ENCODE measurements at places on chromosomes 1 and 21.

- DNase-seq, result no peak
Observed at GRCh38 chr1:109252893-109253802, 3.8 kb downstream of the CELSR2 start.

- DNase-seq, result no peak
Observed at GRCh38 chr21:26138615-26139257, 31.8 kb downstream of the APP start.

- DNase-seq, result no peak
Observed at GRCh38 chr1:147924813-147925212, 3.4 kb upstream of the GPR89B start.

- DNase-seq, result no peak
Observed at GRCh38 chr1:114669562-114670082, at the start of gene DENND2C. TSS of gene DENND2C (minus strand) at chr1:114670049. CDS start at chr1:114625984, 44,065 bp downstream.

- no peak for DNase-seq
Observed at GRCh38 chr1:201399352-201400126, 415 bp upstream of the LAD1 start.

DNA sequence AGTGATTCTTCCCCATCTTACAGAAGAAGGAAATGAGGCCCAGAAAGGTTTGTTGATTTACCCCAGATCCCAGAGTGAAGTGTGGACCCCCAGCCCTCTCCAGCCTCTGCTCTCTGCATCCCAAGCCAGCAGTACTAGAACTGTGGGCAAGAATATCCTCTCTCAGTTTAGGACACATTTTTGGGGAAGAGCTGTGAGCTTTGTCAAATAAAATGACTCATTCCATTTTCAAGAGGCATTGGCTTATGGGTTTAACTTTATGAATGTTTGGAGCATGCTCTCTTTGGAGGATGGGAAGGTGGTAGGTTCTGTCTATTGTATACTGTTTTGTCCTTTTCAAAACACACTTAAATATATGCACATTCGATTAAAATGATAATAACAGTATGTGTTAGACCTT lies 70.6 kb upstream of the CNTN2 start:
- DNase-seq, result no peak

GRCh38 chr1:76012341-76013205 lies 62.0 kb upstream of the ST6GALNAC3 start:
- no peak for DNase-seq

DNA sequence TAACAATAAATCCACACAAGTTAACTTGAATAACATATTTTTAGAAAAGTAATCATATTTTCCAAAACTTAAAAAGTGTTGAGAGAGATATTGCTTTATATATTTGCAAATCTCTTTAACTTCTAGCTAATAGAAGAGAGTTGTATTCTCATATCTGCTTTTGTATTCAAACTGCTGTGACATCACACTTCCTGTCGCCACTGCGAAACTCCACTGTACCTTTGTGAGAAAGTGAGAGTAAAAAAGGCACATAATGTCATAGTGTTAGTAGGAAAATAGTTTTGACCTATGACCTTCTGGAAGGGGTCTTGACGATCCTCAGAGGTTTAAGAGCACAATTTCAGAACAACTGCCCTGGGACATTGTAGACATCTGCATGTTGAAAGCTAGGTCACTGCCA lies 21.6 kb downstream of the AK5 start:
- no peak for DNase-seq

DNA sequence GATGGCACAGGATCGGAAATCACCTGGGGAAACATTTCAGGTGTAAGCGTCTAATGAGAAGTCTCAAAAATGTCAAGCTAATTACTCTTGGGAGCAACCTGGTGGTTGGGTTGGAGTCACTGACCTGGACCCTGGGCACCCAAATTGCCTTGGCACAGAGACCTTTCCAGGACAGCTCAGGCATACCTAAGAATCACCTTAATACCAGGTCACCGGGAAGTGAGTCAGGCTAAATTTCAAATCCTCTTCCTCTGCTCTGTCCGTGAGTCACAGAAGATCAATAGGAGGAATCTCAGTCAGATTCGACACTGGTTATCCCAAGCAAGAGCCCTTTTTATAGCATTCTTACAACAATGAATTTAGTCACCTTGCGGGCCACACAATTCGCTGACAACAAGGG lies 179.6 kb upstream of the CAMK1G start:
- no peak for DNase-seq

GRCh38 chr1:150609732-150610131 lies 19.7 kb downstream of the ENSA start:
- DNase-seq, result no peak

GRCh38 chr1:17335821-17336710 lies 28.1 kb downstream of the PADI4 start:
- DNase-seq, result peak; percentile 9

DNA sequence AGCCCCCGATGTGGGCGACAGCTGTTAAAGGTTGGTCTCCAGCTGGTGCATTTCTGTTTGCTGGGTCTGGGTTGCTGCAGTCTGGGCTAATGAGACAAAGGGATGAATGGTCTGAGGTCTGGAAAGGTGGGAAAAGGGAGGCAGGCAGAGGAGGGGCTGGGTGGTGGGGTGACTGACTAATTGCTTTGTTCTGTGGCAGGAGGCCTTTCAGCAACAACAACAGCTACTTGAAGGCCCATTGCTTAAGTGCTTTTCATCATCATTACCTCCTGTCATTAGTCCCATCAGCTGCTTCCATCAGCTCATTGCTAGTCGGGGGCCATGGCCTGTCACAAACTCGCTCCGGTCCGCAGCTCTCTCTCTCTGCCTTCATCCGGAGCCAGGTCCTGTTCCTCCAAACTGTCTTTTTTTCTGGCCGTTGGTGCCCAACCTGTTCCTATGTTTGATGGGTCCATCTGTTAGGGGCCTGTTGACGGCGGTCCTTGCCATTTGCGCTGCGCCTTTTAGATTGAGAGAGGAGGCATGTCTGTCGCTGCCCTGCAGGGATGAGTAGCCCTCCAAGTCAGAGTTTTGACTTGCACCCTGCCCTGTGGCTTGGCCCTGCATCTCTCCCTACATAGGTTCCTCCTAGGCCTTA lies 105.6 kb upstream of the PLXNA2 start:
- DNase-seq, result no peak

DNA sequence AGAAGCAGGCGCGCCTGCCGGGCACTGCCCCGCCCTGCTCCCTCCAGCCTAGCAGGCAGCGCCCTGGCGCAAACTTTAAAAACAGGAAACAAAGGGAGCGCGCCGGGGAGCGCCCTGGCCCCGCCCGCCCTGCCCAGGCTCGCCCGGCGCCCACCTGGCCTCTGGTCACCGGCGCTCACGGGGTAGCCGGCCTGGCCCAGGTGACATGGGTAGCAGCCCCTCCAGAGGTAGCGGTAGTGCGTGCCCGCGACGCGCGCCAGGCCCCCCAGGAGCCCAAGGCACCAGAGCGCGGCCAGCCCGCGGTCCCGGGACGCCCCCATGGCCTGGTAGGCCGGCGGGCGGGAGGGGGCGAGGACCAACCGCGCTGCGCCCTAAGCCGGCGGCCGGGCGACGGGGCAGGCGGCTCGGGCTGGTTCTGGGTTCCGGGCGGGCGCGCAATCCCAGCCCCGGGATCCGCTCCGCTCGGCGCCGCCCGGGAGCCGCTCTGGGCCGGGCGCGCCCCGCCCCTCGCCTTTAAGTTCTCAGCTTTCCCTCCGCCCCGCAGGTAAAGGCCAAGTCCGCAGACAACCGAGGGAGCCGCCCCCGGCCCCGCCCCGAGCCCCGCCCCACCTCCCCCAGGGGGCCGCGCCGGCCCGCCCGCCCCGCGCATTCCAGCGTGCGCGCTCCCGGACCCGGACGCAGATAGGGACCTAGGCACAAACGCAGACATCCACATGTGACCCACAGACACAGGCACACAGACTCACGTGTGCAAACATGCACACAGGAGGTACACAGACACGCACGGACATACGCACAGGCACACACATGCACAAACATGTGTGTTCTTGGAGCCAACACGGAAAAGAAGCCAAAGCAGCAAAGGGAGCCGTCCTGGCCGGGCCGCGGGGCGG lies 76.7 kb downstream of the ARHGEF16 start:
- peak; percentile 66 for DNase-seq

DNA sequence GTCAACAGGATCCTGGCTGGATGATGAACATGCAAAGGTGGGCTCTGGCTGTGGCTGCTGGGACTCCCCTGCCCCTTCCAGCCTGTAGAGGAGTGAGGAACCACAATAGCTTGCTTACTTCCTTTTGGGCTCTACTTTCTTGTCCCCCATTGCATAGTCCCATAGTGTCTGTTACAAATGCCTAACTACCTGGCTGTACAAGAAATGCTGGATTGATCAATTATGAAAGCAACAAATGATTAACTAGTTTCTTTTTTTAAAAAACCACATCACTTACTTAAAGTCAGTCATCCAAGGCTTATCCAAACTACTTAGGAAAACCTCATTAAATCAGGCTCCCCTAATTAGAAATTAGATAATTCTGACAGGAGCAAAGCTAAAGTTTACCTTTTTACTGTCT lies 514.1 kb upstream of the PKN2 start:
- DNase-seq, result no peak

DNA sequence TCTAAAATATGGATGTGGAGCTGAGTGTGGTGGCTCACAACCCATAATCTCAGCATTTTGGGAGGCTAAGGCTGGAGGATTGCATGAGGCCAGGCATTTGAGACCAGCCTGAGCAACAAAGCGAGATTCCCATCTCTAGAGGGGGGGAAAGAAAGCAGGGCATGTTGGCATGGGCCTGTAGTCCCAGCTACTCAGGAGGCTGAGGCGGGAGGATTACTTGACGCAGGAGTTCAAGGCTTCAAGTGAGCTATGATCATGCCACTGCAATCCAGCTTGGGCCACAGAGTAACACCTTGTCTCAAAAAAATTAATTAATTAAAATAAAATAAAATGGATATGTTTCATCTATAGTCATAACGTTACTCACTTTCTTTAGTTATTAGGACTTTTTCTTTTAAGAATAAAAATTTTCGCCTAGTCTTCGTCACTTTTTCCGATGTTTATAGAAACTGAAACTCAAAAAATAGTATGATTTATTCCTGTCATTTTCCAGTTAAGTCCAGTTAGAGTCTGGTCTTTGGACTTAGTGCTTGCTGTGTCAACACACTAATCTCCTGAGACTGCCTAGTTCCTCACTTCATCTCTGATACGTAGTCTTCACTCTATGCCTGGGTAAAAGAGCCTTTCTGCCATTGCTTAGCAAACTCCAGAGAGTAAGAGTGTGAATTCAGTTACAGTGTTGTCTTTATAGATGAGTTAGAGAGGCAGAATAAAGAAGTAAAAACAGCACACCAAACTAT lies 28.0 kb downstream of the IARS2 start:
- no peak for DNase-seq

- DNase-seq, result no peak
Observed at GRCh38 chr1:11502516-11502915, 23.6 kb downstream of the DISP3 start.

GRCh38 chr1:93969371-93969770 lies 60.1 kb upstream of the GCLM start:
- no peak for DNase-seq

- no peak for DNase-seq
Observed at GRCh38 chr1:207067665-207068064, 14.6 kb downstream of the PFKFB2 start.

DNA sequence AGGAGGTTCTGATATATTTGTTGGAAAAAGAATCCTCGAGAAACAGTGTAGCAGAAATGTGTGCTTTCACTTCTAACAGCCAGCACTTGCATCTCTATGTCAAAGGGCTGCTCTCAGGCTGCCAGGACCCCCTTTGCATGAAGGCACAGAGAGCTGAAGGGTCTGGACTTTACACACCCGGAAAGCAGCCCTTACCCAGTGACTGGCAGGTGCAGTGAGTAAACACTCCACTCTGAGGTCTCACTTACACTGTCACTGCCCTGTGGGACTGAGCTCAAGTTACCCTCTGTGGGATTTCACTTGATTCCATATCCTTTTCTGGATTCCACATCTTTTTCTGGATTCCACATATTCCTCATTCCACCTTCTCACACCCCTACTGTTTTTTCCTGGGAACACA lies 40.8 kb upstream of the PPP2R5A start:
- no peak for DNase-seq

- no peak for DNase-seq
Observed at GRCh38 chr1:176691251-176692228, 228.6 kb downstream of the PAPPA2 start.

GRCh38 chr1:203756036-203756435 lies 8.9 kb upstream of the LAX1 start:
- DNase-seq, result no peak

- DNase-seq, result no peak
Observed at GRCh38 chr1:56200442-56200841, 378.9 kb downstream of the PLPP3 start.

- DNase-seq, result no peak
Observed at GRCh38 chr1:16727190-16728111, 12.9 kb upstream of the RNU1-4 start.

- no peak for DNase-seq
Observed at GRCh38 chr1:33727310-33727709, 136.6 kb upstream of the HMGB4 start.

DNA sequence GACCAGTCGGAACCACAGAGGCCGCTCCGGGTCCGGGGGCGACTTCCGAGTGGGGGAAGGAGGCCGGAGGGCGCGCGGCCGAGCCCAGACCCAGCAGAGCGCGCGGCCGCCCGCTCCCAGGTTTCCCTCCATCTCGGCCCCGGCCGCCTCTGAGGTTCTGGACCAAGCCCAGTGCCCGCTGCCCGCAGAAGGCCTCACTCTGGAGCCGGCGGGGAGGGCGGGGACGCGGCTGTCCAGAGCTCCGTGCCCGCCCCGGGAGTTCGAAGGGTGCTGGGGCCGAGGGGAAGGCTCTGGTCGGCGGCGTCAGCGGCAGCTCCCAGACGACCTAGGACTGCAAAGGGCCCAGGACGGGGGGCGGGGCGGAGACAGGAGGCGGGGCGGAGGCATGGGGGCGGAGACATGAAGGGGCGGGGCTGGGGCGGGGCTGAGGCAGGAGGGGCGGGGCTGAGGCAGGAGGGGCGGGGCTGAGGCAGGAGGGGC lies 48.0 kb upstream of the SLC19A1 start:
- peak; percentile 52 for DNase-seq

DNA sequence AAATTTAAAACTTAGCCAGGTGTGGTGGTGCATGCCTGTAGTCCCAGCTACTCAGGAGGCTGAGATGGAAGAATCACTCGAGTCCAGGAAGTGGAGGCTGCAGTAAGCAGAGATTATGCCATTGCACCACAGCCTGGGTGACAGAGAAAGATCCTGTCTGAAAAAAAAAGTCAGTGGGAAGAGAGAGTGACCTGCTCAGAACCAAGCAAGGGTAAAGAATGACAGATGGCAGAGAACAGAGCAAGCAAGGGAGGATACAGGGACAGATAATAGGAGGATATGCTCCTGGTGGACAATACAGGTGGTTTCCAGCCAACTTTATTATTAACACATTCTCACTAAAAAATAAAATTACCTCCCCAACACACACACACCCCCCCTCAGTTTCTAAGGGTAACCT lies 4.6 kb upstream of the TMEM51 start:
- no peak for DNase-seq

- DNase-seq, result peak; percentile 27
Observed at GRCh38 chr1:155044812-155045657, 6.1 kb upstream of the ADAM15 start.

GRCh38 chr1:202959276-202959620 lies 1.1 kb upstream of the ADIPOR1 start:
- DNase-seq, result no peak

DNA sequence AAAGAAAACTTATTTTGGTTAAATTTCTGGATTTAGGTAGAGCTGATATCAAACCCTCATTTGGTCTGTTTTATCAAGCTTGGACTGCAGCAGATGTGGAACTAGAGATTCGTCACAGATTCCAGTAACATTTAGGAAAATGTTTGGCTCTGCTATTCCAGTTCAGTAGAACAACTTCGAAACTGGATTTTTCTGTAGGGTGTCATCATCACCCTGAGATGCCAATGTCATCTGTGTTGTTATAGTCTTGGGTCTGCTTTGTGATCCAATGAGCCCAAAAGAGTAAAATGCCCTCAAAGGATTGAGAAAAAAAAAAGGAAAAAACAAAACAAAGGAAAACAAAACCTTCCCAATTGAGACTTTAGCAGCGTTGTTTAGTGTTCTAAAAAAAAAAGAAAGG lies 55.4 kb downstream of the LAMC2 start:
- DNase-seq, result no peak

All from stimulated activated CD4-positive, alpha-beta T cell treated with anti-CD3 and anti-CD28 coated beads, TNF-alpha, amount 100 ng/mL, for 4 hours (primary cell).